ENCODE measurements at places on chromosomes 7 and 10.

- no peak for DNase-seq
Measured at GRCh38 chr7:130777426-130777825, 43.4 kb upstream of the KLF14 start.

- DNase-seq = no peak
Measured at GRCh38 chr7:26397796-26398426, 106.2 kb downstream of the SNX10 start.

DNA sequence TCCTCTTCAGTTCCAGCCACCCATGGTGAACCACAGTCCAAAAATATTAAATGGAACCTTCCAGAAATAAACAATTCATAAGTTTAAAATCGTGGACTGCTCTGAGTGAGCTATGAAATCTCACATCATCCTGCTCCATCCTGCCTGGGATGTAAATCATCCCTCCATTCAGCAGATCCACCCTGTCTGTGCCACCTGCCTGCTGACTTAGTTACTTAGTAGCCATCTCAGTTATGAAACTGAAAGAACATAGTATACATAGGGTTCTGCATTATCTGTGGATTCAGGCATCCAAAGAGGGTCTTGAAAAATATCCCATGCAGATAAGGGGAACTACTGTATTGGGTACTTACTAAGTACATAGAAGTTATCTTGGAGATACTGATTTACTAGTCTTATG, 89.0 kb downstream of the ST8SIA6 start:
- DNase-seq = no peak

DNA sequence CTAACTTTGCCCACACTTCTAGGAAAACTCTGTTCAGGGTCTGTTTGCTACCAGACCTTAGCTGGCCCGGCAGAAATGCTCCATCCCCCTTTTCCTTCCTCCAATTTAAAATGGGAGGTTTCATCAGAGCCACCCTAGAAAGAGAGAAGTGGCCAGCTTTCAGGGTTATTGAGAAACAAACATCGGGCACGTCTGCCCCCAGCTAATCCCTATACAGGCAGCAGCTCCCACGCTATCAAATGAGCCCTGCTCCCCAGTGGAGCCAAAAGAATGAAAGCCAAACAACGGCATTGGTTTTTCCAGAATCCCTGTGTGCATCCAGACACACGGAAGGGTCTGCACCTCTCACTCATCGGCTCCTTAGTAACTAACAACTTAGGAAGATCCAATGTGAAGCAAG, 132.5 kb downstream of the GRID1 start:
- DNase-seq = no peak

DNA sequence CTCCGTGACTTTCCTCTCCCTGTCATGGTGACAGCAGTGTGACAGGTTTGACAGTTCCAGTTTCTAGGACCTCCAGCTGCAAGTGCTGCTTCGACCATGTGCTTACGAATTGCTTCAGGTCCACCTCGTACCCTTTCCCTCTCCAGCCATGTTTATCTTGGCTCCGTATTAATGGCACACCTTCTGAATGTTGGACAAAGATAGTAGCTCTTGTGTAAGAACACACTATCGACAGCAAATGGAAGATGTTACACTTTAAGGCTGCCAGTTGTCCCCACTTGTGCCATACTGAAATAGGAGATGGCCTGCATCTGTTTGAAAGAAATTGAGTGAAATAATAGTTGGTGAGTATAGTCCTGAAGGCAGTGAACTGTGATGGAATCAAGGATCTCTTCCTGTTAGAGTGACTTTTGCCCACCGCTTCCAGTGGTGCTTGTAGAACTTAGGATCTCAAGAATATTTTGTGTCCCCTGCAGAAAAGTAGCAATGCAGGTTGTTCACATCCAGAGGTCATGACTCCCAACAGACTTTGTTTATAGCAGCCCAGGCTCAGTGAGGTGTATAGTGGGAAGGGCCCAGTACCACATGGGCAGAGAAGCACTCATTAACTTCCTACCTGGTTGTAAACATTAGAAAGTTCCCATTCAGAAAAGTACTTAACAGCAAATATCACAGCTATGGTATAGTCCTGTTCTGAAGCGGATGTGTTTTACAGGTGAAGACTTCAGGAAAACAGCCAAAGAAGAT, 629.7 kb upstream of the GALNT17 start:
- DNase-seq = no peak

GRCh38 chr7:123573896-123574467, 16.4 kb upstream of the NDUFA5 start:
- DNase-seq = no peak

GRCh38 chr7:8217200-8218068, 44.5 kb downstream of the ICA1 start:
- peak; percentile 87 for DNase-seq
